ENCODE measurements at places on chromosomes 2 and 18.

DNA sequence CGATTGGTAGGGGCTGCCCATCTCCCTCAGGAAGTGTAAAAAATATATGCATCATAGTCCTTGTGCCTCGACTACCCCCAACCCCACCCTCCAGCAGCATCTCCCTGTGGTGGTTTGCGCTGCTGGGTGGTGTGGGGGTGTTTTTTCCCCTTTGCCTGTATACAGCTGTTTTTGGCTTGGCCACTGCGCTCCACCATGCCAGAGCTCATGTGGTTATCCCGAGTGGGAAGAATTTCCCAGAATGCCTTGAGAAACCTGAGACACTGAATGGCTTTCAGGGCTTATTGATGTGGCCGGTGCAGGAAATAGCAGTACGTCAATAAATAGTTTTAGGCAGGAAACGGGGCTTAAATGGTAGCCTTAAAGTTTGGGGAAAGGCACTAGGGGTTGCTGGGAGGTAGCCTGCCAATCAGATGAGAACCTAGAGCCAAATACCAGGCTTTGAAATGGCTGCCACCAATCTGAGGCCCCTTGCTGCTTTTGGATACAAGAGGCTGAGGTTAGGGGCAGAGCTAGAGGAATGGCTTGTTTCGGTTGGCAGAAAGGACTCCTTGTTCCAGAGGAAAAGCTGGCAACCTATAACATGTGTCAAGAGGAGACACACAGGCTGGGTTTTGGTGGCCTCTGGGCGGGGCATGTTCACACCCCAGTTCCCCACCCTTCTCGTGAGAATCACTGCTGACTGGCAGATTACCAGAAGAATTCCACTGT lies 144.1 kb downstream of the SMAD7 start:
- no peak for DNase-seq

DNA sequence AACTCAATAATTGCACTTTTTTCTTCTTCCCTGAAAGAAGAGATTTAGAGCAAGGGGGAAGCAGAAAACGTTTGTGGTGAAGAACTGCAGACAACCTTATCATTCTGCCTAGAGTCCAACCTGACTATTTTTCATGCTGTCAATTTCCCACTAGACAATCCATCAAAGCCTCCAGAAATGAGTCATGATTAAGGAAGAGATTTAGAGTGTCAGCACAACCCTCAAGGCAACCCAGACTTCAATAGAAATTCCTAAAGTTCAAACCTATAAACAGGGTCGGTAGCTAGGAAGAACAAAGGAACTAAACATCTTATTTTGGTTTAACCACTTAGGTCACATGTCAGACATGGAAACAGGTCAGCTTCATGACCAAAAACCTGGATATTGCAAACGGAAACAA lies 86.9 kb downstream of the SLC25A12 start:
- DNase-seq = no peak

- DNase-seq = no peak
These were observed 146.9 kb downstream of the SLC4A10 start for GRCh38 chr2:161771148-161771547.

DNA sequence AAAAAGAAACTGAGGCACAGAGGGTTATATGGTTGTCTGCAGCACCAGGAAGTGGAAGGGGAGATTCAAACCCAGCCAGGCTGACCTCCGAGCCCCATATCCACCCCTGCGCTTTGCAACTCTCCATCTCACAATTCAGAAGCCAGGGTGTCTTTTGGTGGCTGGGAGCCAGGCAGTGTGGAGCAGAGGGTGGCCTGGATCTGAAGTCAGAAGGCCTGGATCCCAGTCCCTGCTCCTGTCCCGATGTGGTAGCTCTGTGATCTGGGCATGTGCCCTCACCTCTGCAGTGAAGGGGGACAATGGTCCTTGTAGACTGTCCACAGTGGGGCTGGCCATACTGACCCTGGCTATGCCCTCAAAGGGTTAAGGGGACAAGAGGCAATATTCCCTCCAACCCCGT lies 57.0 kb downstream of the CIB4 start:
- no peak for DNase-seq

DNA sequence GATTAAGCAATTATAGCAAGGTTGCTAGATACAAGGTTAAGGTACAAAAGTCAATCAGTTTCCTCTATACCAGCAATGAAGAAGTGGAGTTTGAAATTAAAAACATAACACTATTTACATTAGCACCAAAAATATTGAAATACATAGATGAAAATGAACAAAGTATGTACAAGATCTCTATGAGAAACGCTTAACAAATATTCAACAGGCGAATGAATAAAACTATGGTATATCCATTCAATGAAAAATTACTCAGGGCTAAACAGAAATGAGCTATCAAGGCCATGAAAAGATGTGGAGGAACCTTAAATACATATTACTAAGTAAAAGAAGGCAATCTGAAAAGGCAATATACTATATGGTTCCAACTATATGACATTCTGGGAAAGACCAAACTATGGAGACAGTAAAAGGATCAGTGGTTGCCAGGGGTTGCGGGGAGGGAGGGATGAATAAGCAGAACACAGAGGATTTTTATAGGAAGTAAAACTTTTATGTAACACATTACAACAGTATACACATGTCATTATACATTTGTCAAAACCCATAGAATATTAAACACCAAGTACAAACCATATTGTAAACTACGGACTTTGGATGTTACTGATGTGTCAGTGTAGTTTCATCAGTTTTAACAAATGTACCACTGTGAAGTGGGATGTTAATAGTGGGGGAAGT lies 62.1 kb downstream of the RMDN2 start:
- DNase-seq = no peak

GRCh38 chr2:241837197-241837965 lies 21.3 kb downstream of the PDCD1 start:
- DNase-seq = no peak

- DNase-seq = no peak
These were observed 51.4 kb downstream of the REEP1 start for GRCh38 chr2:86285981-86286380.

- DNase-seq = no peak
These were observed 820.2 kb downstream of the TRIB2 start for GRCh38 chr2:13536941-13537340.

Data from stimulated activated CD8-positive, alpha-beta memory T cell treated with anti-CD3 and anti-CD28 coated beads, Interleukin-15, amount 100 ng/mL, for 24 hours (primary cell).